CD4-positive, alpha-beta T cell treated with Interferon gamma for 1 hour (primary cell): ENCODE measurements at places on chromosomes 2 and 18.

DNA sequence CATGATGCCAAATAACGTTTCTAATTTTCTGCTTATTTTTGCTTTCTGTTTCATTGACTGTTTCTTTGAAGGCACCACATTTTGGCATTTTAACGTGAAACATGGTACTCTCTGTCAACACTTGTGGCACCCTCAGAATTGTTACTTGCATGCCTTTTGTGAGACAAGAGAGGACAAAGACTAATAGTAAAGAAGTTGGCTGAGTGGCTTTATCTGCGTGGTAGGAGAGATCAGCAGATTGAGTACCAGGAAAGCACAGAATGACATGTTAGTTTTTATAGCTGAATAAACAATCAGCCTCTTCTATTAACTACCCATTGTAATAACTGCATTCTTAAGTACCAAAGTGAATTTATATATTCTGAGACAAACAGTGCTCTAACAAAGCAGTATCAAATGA lies 8.6 kb downstream of the ZNF638 start:
- DNase-seq = no peak

- no peak for DNase-seq
Measured at GRCh38 chr18:68847219-68847837, 49.4 kb downstream of the CCDC102B start.

DNA sequence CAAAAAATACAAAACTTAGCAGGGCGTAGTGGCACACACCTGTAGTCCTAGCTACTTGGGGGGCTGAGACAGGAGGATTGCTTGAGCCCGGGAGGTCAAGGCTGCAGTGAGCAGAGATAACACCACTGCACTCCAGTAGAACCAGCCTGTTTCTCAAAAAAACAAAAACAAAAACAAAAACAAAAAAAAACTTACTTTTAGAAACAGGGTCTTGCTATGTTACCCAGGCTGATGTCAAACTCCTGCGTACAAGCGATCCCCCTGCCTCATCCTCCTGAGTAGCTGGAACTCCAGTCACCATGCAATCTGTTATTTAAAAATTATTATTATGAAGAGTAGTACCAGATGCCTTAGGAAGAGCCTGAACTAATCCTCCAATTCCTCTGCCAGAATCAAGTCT lies 35.0 kb upstream of the GLI2 start:
- no peak for DNase-seq

- DNase-seq = no peak
Measured at GRCh38 chr2:146385031-146385430, 1459.8 kb upstream of the ACVR2A start.
